Left lung (tissue), 14 donors: ENCODE measurements at places on chromosomes 7 and 10. TPM values are rescaled to one million over a fixed set of nuclear protein-coding genes. Genes with fewer than 3 reads are reported as not detected.

The BBIP1 gene
- polyA plus RNA-seq = 50.5 TPM

The KNDC1 gene
- 4.6 TPM for polyA plus RNA-seq

The PLXNA4 gene
- 2.7 TPM for polyA plus RNA-seq

The NKX1-2 gene
- not detected for polyA plus RNA-seq

The SKIDA1 gene
- polyA plus RNA-seq = 5.4 TPM

The MYL10 gene
- 0.43 TPM for polyA plus RNA-seq

The TSPAN12 gene
- polyA plus RNA-seq = 43.5 TPM

The BNIP3 gene
- 34.5 TPM for polyA plus RNA-seq

The SPDYE8 gene
- polyA plus RNA-seq = 1.00 TPM

The TMEM176B gene
- polyA plus RNA-seq = 10.1 TPM

The HOGA1 gene
- 0.91 TPM for polyA plus RNA-seq

The CYP2C19 gene
- 0.13 TPM for polyA plus RNA-seq

The STX1A gene
- polyA plus RNA-seq = 9.8 TPM

DNA sequence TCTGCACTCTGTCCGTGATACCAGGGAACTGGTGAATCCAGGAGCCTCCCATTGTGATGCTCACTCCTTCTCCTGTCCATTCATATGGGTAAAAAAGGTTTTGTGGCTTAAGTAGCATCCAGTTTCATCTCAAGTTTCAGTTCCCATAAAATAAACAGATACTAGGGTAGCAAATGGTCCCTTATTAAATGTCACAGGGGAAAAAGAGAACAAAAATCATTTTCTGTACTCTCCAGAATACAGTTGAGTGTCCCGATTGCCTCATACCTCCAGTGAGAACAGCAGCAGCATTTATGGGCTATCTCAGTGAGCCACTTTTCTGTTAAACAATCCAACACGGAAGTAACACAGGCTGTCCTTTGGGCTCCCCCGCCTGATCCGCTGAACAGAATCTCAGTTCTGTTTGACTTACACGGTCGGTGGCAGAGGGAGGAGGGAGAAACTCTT lies 179.6 kb downstream of the CELF2 start:
- no peak for DNase-seq

DNA sequence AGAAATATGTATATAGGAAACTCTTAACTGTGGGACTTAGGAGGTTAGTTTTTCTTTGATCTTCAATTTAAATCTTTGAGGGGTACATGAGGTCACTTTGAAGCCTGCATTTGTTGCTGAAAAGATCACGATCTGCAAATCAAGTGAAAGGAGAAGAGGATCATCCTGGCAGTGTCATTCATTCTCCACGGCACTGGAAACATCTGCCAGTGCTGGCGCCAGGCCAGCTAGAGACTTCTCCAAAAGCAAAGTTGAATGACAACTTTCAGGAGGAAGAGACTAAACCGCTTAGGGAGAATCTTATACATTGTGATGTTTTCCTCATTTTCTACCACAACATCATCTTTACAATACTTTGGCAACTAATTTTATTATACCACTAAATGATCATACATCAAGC lies 42.5 kb downstream of the MRC1 start:
- DNase-seq = peak; percentile 75

DNA sequence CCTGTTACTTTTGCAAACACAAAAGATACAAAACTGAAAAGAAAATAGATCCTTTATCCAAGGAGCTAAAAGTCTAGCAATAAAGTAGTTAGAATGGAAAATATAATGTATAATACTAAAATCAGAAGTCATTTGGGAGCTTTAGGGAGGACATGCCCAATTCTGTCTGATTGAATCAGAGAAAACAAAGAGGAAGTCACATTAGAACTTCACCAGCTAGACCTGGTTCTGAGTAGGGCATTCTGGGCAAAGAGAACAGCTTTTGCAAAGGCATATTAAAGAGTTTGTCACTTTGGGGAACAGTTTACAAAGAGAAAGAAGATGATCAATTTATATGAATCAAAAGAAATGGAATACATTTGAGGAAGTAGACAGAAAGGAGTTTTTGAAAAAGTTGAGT lies 107.0 kb upstream of the PRSS1 start:
- no peak for DNase-seq

DNA sequence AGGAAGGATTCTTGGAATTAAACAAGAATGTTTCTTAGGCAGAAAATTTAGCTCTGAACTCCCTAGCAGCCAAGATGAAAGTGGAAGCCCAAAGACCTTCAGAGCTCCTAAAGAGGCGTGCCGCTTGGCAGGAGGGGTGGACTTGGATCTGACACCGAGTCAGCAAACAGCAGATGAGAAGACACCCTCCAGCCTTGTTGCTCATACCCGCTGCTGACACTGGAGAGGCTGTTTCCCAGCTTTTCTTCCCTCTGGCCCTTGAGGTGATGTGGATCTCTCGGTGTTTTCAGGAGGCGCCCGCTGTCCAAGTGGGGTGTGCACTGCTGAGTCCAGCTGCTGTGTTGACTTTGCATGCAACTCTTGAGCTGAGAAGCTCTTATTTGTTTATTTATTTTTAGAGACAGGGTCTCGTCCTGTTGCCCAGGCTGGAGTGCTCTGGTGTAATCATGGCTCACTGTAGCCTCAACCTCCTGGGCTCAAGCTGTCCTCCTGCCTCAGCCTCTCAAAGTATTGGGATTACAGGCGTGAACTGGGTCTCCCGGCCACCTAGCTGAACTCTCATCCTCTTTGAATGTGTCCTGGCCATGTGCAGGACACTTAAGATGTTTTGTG lies 21.5 kb downstream of the SLC18A2 start:
- DNase-seq = no peak

- DNase-seq = no peak
These were observed 83.5 kb downstream of the OTUD1 start for GRCh38 chr10:23522345-23522744.

DNA sequence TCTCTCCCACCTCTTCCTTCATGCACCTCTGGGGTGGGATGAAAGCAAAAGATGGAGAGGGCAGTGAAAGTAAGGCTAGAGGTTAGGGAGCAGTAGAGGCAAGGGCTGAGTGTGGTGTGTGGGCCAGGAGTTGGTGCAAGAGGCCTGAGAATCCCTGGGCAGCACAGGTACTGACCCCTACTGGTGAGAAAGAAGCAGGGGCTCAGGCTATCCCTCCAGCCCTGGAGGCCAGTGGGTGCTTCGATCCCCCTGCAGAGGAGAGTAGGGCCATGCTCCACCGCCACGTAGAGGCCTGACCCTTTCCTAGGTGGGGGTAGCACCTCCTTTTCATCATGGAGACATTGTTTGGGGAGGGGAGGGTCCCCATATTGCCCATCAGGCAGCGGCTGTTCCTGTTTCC lies 9.8 kb downstream of the CDHR1 start:
- DNase-seq = no peak

DNA sequence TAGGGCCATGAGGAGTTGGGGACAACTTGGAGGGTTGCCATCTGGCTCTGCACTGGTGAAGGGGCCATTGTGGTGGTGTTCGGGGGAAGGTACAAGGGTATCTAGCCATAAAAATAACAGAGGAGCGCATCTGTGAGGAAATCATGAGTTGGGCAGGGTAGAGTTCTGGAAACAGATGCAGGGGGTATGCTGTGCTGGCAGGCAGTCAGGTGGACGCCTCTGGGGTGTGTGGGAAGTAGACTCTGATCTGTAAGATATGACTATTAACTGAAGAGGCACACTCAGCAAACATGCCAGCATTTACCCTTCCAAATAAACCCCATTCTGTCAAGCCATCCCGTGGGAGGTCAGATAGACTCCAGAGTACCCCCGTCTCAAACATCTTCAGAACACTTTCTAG lies 79.8 kb downstream of the CLEC2L start:
- no peak for DNase-seq

- no peak for DNase-seq
These were observed 612 bp downstream of the KCP start for GRCh38 chr7:128909625-128910568.
